ENCODE measurements at places on chromosomes 4 and X.

DNA sequence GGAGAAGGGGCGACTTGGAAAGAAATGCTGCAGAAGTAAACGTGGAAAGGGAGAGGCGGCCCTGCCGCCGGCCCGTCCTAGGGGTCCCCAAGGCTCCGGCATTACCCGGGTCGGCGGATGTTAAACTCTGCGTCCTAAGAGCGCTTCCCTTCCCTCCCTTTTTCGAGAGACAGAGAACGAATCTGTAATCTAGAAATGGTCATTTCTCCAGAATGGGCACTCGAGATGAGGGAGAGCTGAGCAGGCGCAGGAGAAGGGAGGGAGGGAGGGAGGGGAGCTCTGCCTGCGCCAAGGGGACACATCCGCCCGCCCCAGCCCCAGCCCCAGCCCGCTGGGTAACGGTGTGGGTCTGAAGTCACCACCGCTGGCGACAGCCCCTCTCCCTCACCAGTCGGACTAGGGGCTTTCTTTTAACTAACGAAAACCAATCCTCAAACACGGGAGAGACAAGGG lies 1.7 kb downstream of the HCFC1 start:
- no peak for DNase-seq

DNA sequence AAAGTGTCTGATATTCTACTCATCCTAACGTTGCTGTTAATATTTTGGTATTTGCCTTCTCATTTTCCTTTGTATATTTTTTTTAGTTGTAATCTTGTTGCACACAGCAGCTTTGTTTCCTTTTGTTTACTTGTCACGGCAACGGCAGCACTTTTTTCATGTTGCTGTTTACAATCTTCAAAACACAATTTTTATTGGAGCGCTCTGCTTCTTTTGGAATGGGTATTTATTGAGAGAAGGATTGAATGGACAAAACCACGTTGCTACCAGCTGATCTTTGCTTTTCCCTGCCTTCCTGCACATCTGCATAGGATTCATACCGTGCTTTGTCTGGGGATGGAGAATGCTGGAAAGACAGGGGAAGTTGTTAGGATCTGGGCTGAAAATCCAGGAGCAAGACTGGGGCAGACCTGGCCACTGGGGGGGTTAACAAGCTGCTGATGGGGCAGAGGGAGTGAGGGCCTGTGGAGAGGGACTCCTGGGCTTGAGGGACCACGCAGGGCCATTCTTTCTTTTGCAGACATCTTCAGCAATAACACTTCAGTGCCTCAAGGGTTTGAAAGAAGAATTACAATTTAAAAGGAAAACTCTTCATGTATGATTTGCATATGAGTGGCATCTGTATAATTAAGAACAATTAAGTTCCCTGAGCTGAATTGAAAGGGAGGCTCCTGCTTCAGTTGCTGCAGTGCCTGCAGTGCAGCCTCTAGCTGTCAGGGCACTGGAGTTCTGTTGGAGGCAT lies 69.8 kb downstream of the TMEM131L start:
- no peak for DNase-seq

GRCh38 chr4:140082391-140082755 lies 71.6 kb downstream of the MAML3 start:
- DNase-seq, result no peak

GRCh38 chrX:105697984-105698781 lies 124.2 kb upstream of the NRK start:
- DNase-seq, result no peak

GRCh38 chr4:59060002-59060846 lies 1950.0 kb upstream of the IGFBP7 start:
- no peak for DNase-seq

DNA sequence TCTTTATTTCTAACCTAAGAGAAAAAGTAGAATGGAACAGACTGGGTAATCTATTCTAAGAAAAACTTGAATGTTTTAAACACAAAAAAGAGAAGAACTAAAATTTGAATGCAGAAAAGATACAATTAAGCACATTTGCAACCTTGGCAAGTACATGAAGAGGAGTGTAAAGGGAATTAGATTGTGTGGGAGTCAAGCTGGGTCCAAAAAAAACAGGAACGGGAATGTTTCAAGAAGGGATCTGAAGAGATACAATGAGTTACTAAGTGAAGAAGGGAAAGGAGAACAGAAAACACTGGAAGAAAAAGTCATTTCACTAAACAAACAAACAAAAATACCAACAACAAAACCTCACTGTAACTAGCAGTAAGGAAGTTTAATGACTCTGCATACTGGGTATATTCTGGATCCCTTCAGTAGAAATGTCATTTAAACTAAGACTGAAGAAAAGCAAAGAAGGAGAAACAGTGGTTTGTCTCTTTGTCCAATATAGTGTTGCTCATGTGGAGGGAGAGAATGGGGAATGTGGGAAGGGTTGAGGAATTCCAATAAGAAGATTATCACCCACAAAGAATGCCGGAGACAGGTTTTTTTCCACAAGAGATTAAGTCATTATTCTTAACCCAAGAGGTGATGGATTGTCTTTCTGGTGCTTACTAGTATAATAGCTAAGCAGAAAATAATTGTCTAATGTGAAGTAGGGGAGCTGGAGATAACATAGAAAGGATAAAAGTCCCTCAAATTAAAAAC lies 50.4 kb upstream of the PTPN13 start:
- no peak for DNase-seq

DNA sequence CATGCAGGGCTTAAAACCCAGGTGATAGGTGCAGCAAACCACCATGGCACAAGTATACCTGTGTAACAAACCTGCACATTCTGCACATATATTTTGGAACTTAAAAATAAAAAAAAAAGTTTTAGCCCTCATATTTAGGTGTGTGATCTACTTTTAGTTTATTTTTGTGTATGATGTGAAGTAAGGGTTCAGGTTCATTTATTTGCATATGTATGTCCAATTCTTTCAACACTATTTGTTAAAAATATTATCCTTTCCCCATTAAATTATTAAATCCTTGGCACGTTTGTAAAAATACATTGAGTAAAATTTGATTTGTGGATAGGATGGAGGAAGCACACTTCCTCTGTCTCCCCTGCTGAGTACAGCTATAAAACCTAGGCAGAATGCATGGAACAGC lies 12.9 kb downstream of the RAB39B start:
- no peak for DNase-seq
